ENCODE measurements at places on chromosomes 16 and 17.

DNA sequence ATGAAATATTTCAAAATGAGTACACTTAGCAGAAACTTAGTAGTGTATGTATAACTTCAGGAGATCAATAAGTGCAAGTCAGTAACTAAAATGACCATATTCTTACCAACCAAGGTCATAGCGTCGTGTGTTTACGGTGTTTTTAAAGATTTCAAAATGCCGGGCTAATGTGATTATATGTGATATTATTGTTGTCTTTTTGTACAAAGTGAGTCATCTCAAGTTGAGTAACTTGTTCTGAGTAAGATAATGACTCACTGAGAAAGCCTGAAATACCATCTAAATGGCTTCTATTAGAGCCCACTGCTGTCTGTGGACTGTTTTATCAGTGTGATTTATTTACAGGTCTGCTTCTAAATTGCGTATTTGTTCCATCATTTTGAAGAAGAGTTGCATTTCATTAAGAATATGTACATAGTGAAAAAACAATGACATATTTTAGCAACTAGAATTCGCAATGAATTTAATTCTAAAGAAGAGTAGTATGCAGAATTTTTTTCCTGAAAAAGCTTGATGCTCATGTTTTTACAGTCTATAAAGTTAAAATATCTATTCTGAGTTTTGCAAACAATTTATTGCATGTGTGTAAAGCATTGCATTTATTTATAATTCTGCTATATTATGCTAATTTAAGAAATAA is 12.7 kb downstream of the KRT12 start:
- peak; percentile 84 for DNase-seq

DNA sequence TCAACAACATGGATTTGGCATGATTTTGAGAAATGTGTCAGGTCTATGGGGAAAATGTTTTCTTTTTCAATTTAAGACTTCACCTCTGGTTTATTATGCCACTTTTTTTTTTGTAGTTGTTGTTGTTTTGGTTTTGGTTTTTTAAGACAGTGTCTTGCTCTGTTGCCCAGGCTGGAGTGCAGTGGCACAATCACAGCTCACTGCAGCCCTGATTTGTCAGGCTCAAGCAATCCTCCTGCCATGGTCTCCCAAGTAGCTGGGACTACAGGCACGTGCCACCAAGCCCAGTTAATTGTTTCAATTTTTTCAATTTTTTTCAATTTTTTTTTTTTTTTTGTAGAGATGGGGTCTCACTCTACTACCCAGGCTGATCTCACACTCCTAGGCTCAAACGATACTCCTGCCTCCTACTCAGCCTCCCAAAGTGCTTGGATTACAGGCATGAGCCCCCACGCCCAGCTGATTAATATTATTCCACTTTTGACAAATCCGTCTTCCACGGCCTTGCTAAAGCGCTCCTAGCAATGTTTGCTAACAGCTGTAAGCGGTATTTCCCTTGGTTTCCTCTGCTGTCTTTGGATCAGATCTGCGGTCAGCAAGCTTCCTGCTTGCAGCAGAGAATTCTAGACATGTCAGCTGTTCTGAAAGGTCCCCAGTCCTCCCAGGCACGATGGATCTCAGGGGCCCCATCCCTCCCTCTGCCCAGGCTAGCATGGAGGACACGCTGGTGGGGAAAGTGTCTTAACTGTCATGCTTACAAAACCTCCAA is 7.0 kb upstream of the MILR1 start:
- no peak for DNase-seq

DNA sequence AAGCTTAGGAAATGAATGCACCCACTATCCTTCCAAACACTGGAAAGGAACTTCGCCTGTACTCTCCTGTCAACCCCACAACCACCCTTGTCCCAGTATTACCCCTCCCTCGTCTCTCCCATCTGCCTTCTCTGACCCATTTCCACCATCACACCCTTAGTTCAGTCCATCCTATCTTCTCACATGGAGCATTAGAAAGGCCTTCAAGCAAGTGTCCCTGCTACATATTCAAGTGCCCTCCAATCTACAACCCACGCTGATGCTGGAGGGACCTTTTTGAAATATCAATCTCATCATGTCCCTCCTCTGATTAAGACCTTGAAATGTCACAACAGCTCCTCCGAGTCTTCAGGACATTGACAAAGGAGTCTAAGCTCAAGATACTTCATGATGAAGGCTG is 133.8 kb upstream of the CCL2 start:
- DNase-seq = no peak

GRCh38 chr16:12862941-12863340 is 38.5 kb upstream of the SHISA9 start:
- DNase-seq = no peak
